ELF-1 (cell line): ENCODE measurements at places on chromosomes 5 and 9.

GRCh38 chr9:91073049-91073810, 271.6 kb downstream of the SYK start:
- no peak for DNase-seq

GRCh38 chr9:6552033-6552432, 93.5 kb downstream of the GLDC start:
- DNase-seq = no peak

- no peak for DNase-seq
These were observed 15.4 kb downstream of the NDUFS4 start for GRCh38 chr5:53575831-53576230.

DNA sequence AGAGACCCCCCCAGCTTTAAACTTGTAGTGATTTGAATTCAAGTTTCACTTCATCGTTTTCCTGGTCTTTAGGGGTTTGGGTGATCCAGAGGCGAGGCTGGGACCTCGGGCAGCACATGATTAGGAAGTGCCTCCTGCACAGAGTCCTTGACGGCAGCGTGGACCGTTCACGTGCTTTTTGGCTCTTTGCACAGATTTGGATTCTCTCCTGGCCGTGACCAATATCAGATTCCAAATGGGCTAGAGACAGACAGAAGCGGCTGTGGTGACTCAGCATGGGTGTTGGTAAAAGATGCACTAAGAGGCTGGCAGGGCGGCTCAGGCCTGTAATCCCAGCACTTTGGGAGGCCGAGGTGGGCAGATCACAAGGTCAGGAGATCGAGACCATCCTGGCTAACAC, 117.2 kb upstream of the CACNA1B start:
- no peak for DNase-seq

- DNase-seq = no peak
These were observed 12.0 kb upstream of the AJM1 start for GRCh38 chr9:136829981-136830885.

DNA sequence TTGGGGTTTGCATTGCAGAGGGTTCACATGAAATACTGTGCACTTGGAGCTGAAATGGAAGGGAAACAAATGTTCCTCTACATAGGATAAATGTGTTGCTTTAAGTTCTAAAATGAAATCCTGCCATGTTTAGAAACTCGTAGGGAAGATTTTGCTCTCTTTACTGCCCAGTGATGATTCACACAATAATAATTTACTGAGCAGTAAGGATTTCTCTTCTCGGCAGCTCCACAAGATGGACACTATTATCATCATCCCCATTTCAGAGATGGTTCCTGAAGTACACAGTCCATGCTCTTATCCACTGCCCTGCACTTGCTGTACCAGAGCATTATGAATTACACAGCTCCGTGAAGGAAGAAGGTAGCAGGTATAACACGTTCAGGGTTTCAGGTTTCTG, 4.1 kb downstream of the HACD4 start:
- DNase-seq = no peak
